ENCODE measurements at places on chromosomes 1 and 21.

GRCh38 chr1:9705337-9706093, 54.0 kb downstream of the PIK3CD start:
- DNase-seq: no peak

DNA sequence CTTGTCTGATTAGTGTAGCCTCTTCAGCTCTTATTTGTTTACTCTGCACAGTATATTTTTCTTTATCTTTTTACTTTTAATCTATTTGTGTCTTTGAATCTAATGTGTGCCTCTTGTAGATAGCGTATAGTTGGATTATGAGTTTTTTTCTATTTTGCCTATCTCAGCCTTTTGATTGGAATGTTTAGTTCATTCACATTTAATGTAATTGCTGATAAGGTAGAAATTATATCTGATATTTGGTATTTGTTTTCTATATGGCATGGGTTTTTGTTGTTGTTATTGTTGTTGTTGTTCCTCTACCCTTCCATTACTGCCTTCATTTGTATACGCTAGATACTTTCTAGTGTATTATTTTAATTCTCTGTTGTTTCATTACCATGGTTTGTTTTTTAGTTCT, 131.7 kb upstream of the GRIK3 start:
- DNase-seq: no peak

GRCh38 chr1:24984800-24985522, 54.9 kb upstream of the RUNX3 start:
- no peak for DNase-seq

DNA sequence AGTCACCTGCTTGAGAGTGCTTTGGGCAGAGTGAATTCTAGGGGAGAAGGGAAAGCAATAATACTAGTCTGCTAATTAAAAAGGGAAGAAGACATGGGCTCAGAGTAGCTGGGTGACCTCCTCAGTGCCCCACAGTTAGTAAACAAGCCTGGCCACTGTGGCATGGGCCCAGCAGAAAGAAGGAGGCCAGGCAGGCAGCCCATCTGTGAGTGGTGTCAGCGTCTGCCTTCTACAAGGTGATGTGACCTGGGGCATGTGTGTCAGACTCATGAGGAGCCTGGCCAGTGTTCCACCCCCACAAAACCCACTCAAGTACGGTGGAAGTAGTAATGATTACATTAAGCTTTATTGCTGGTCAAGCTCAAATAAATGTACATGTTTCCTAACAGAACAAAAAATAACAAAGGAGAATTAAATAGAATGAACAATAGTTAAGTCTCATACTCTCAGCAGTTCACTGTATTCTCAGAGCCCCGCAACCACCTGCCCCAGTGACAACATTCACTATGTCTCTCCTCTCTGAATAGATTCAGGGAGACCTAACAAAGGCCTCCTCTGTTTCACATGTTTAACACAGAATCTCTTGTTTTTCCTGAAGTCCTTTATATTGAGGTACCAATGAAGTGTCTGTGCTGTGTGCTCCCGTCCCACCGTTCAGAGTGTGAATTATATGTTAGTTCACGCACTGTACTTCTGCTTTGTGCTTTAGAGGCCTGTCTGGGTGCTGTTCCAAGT, 32.5 kb downstream of the SLC22A15 start:
- no peak for DNase-seq

GRCh38 chr1:56095696-56096665, 483.4 kb downstream of the PLPP3 start:
- DNase-seq: no peak

GRCh38 chr1:202205523-202206190, 12.1 kb downstream of the LGR6 start:
- no peak for DNase-seq

DNA sequence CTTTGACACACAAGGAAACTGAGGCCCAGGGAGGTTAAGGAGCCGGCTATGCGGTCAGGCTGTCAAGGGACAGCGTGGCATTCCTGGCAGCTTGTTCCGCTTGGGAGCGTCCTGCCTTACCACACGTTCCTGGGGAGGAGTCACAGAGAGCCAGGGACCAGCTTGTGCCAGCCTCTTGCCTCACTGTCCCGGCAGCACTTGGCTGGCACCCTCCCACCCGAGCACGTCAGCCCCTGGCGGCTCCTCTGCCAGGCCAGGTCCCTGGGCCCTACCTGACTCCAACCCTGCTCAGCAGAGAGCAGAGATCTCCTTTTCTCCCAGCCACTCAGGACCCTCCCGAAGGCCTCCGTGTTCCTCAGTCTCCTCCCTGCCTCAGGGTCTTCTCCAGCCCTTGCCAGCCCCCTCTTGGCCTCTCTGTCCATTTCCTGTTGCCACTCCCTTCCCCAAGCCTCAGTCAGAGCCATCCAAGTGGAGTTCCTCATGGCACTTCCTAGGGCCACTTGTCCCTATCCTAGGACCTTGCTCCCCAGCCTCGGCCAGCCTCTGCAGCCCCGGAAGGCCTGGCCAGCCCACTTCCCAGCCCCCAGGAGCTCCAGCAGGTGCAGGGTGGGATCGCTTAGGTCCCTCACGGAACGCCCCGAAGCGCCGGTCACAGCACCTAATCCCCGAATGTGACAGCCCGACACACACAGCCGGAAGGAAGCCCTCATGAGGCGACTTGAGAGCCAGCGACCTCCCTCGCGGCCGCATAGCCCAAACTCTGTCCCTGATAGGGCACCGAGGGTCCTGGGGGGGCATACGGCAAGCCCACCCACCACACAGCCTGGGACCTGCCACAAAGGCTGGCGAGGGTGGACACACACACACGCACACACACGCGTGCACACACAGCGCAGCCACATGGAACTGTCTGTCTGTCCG, 130.3 kb downstream of the CASZ1 start:
- DNase-seq: no peak

- DNase-seq: no peak
These were observed 54.8 kb downstream of the CTH start for GRCh38 chr1:70465911-70466310.

GRCh38 chr1:24111262-24111995, 506 bp downstream of the MYOM3 start:
- DNase-seq: no peak

GRCh38 chr1:16126743-16127515, 28.9 kb downstream of the EPHA2 start:
- no peak for DNase-seq

- no peak for DNase-seq
These were observed 160.1 kb downstream of the RRAGC start for GRCh38 chr1:38699330-38700076.

DNA sequence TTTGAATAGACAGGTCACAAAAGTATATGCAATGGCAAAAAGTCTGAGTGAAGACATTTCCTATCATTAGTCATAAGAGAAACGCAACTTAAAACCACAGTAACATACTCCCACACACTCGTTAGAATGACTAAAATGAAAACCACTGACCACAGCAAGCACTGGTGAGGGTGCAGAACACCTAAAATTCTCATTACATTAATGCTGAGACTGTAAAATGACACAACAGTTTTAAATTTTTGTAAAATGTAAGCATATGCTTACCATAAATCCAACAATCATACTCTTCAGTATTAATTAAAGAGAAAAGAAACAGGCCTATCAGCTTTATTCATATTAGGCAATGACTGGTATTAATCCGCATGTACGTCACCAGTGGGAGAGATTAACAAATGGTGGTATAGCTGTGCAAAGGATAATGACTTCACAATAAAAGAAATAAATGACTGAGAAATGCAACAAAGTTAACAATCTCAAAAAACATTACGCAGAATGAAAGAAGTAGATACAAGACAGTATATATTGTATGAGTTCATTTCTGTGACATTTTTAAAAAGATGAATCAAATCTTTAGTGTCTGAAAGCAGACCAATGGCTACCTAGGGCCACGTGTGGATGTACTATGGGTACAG, 253.5 kb downstream of the AKT3 start:
- no peak for DNase-seq

DNA sequence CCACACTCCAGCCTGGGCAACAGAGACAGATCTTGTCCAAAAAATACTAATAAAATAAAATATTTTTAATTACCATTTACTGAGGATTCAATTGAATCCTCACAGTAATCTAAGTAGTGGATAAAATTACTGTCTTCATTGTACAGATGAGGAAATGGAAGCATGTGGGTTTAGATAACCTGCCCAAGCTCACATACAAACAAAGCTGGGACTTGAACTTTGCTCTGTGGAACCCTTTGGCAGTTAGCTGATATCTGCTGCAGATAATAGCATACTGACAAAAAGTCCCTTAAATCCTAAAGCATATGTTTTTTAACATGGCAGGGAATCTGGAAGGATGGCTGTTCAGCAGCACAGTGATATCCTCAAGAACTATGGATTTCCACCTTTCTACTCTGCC, 130.9 kb upstream of the MROH9 start:
- DNase-seq: no peak

DNA sequence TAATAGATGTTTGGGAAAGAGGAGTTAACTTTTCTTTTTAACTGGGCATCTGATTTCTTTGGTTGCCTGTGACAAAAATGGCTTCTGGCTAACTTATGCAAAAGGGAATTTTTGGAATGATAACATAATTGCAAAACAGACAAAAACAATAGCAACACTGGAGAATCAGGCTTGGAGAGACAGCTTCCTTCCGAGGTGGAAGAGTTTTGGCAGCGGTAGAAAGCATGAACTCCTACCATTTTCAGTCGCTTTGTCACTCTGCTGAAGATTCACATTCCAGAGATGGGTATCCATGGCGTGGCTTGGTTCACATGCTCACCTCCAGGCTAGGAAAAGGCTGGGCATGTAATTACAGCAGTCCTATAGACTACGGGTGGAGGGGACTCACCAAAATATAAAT, 17.2 kb upstream of the FGGY start:
- DNase-seq: no peak

DNA sequence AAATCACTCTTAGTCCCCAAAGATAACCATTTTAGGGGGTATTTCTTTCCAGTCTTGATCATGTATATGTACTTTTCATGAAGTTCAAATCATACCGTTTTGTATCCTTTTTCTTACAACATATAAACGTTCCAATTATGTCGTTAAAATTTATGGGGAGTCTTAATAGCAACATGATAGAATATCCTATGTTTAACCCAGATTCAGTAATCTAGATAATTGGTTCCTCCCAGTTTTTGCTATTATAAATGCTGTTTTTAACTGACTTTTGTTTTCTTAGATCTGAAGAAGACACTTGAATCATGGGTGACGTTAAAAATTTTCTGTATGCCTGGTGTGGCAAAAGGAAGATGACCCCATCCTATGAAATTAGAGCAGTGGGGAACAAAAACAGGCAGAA, 3.1 kb downstream of the DHX9 start:
- DNase-seq: no peak

DNA sequence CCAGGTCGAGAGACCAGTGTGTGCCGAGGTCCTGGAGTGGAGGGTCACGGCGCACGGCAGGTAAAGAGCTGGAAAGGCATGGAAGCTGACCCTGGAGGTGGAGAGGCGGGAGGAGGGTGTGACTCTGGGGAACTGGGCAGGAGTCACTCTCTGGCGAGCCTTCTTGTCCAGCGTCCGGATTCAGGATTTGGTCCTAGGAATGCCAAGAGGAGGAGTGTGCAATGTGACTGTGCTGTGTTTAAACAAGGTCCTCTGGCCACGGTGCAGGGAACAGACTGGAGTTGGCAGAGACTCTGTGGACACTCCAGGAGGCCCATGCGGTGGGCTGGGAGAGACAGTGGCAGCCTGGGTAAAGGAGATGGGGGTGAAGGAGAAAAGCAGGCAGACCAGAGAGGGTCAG, 64.2 kb upstream of the CASZ1 start:
- DNase-seq: no peak

DNA sequence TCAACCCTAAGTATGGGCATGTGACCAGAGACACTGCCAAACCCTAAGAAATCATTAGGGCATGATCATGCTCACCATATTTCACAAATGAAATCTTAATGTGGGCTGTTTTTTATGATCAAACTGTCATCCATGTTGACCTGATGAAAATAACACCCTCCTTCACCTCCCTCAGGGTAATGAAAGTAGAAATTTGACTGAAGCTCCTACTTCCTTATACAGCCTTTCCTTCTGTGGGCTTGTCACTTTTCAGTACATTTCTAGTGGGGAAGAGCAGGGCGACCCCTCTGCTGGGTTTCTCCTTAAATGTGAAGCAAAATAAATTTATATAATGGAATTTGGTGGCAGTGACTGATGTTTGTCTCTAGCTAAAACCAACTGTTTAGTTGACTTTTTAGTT, 25.9 kb downstream of the IVNS1ABP start:
- no peak for DNase-seq

DNA sequence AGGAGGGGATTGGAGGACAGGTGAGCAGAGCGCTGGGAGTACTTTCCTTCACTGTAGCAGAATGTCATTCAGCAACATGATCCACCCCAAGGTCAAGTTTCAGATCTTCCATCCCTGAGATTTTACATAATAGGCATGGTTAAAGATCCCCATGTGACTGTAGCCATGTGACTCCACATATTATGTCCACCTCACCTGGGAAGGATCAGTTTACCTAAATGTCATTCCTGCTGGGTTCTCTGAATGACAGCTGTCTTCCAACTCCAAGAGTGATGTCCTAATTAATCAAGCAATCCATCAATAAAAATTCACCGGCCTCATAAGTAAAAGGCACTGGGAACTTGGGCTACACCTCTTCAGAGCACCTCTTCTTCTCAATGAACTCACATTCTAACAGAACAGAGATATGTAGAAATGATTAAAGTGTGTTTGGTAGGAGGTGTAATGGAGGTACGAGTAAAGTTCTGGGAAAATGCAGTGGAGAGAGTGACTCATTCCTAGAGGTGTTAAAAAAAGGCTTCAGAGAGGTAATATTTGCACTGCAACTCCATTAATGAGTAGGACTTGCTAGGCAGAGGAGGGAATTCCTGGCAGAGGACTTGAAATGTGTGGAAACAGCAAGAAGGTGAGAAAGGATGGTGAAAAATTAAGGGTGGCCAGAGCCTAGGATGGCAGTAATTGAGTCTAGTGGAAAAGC, 22.2 kb upstream of the MAPKAPK2 start:
- no peak for DNase-seq

DNA sequence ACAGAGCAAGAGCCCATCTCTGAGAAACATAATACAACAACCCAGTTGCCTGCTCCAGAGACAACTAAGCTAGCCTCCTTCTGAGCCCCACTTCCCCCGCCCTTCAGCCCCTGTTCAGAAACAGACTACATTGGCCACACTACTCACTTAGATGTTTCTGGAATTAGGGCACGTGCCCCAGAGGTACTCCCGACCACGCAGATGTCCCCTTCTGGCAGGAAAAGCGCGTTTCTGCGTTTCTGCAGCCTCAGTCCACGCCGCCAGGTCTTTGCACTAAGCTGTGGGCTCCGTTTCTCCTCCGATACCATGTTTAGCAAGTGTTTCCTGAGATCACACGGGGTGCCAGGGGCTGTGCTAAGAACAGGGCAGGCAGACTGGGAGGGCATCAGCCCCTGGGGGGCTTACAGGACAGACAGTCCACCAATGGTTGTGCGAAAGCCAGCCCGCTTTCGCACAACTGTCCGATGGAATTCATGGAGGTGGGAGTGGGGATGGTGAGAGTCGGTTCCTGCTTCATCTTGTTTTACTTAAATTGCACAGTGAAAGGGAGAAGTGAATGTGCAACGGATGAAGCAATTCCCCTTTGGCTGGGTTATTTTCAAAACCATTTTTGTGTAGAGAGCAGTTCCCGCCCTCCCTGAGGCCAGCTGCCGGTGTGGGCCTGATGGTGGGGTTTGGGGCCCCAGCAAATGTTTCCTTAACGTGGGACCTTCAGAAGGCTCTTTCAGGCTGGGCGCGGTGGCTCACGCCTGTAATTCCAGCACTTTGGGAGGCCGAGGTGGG, 2.7 kb downstream of the PIK3CD start:
- DNase-seq: no peak

All from NCI-H774 (cell line).